ENCODE measurements at places on chromosomes 2 and 18.

- DNase-seq: no peak
Measured at GRCh38 chr18:67232991-67233390, 283.5 kb downstream of the DSEL start.

DNA sequence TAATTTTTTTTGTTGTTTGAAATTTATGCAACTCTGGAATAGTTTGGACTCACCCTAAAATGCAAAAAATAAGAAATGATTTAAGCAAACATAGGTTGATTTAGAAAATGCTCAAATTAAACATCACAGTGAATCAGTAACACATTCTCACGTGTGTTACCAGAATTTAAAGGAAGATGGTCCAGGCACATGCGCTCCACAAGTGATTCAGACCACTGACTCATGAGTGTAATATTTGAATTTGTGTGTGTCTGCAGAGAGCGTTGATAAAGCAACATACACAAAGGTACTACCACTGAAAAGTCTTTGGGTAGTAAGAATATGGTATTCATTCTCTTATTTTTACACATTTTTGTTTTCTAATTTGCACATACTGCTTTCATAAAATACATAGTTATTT is 7.9 kb downstream of the SS18 start:
- DNase-seq: no peak

DNA sequence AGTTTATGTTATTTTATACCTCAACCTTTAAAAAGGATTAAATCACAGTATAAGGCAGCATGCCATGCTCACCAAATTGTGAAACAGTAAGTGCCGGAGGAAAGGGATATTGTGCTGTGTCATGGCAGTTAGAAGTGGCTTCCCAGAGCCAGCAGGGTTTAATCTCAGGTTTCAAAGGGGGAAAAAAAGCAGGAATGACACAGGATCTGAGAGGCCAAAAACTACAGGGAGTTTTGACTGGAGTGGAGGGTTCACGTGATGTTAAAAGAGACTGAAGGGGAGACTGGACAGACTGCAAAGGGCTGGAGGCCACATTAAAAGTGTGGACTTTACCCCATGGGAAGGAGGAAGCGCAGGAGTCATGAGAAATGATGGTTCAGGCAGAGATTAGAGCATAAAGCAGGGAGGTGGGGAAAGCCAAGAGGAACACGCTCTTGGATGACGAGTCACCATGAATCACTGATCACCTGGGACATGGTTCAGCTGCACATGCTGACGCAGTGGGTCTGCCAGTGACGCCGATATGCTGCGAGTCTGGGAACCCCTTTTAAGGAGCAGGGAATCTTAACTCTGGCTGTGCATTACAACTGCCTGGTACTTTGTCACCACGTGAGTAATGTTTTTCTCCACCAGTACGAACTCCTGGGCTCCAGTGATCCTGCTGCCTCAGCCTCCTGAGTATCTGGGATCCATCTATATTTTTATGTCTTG is 6.1 kb downstream of the CHMP1B start:
- peak; percentile 74 for DNase-seq

GRCh38 chr18:32048507-32049091 is 30.0 kb downstream of the RNF125 start:
- DNase-seq: peak; percentile 29

GRCh38 chr2:25788457-25788856 is 89.8 kb downstream of the ASXL2 start:
- no peak for DNase-seq

Data from CD4-positive, alpha-beta T cell treated with Interleukin-15 for 1 hour (primary cell).